ENCODE measurements at places on chromosomes 4 and X.

- no peak for DNase-seq
Measured at GRCh38 chr4:180156684-180157083, 2086.5 kb upstream of the TENM3 start.

GRCh38 chr4:15110120-15110571 lies 107.9 kb downstream of the CPEB2 start:
- DNase-seq, result no peak

- no peak for DNase-seq
Measured at GRCh38 chrX:63784902-63785707, at the start of gene ARHGEF9. ARHGEF9 (minus strand) TSS chrX:63785214; CDS start chrX:63785145, 69 bp downstream.

GRCh38 chrX:40570346-40571093 lies 10.2 kb upstream of the ATP6AP2 start:
- no peak for DNase-seq

DNA sequence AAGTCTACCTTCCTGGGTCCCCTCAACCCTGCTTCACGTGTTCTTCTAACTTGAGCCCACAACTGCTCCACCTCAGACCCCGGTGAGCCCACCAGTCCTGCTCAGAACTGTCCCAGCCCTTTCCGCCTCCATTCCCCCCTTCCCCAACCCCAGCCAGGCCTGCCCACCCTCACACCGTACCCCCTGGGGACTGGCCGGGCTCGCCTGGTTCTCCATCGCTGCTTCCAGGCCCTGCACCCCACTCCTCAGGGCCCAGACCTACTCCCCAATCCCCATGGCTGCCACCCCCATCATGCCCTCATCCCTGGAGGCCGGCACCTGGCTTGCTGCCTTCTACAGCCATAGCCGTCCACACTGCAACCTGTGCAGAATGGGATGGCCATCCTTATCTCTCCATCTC lies 23.4 kb downstream of the ADRA2C start:
- no peak for DNase-seq

- no peak for DNase-seq
Measured at GRCh38 chr4:45280121-45280520, 553.8 kb upstream of the GNPDA2 start.

- DNase-seq, result no peak
Measured at GRCh38 chr4:96677499-96677898, 837.6 kb downstream of the PDHA2 start.

- DNase-seq, result no peak
Measured at GRCh38 chr4:106766519-106766918, 269.6 kb downstream of the DKK2 start.

GRCh38 chrX:77493677-77494553 lies 46.7 kb downstream of the FGF16 start:
- no peak for DNase-seq

DNA sequence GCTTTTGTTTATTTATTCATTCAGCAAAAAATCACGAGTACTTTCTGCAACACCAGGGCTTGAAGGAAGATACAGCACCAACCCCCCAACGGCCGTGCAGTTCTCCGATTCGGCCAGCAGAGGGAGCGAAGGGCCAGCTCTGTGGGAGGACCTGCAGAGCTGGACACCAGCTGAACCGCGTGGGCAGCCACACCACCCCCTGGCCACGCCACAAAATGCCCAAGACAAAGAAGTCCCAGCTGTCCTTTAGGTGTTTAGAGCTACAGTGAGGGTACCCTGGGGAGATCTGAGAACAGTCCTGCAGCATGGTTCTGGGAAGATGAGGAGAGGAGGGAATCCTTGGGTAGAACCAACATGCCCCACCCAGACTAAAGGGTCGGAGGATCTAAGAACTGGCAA lies 83.1 kb downstream of the RELL1 start:
- DNase-seq, result peak; percentile 50

DNA sequence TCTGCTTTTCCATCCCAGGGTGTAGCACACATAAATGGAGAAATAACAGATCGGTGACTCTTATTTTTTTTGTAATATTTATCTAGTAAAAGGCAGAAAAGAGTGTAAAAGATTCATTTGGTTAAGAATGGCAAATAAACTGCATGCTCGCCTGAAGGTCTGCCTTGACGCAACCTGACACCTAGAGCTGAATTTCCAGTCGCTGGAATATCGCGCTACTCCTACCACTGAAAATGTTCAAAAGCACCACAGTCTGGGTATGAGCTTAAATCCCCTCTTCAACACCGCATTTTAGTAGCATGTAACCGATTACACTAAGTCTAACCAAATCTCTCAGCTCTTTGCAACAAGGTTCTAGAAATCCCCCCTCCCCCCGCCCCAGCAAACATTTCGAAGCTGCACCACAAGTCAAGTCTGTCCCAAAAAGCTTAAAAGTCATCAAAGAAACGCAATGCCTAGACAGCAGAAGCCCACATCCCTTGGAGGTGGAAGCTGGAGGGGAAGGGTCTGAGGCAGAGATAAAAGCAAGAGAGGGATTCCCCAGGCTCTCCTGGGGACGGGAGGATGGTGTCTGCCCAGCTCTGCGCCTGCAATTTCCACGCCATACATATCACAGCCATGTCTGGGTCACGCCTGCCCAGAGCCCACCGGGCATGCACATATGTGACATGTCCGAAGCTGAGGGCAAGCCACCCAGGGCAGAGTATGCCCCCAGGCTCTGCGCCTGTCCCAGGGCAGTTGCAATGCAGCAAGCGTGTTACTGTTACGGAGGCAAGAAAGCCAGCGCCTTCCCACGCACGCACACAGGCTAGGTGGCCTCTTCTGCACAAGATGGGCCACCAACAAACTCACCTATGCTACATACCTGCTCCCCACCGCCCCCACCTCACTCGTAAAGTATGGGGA lies 1.4 kb downstream of the FGF13 start:
- no peak for DNase-seq

DNA sequence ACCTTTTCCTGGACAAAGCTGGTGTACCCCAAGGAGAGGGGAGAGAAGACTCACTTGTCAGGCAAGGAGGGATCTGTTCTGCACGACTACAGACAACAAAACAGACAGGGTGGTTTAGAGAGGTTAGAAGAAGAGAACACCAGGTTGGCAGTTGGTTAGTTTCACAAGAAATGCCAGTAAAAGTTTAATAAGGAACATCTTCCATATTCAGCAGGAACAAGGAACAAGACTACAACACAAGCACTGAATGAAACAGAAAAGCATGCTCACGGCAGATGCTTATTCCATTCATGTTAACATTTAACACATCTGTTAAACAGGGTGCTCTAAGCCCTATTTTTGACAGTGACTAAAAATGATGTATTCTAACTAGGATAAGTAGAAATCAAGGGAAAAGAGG lies 158.2 kb downstream of the WDFY3 start:
- no peak for DNase-seq

DNA sequence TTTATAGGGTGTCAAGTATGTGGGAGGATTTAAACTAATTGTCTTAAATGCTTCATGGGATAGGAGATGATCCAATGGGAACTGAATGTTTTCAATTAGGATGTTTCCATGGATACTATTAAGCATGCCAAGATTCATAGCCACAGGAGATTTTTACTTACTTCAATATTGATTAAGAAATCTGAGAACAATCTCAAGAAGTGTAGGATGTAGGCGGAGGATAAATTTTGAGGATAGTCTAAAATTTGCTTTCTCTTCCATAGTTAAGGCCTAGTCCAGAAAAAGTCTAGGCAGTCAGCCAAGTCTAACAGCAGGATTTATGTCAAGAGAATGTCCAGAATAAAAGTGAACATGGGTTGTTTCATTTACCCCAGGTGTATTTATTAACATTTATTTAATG lies 32.8 kb downstream of the REPS2 start:
- DNase-seq, result no peak

- no peak for DNase-seq
Measured at GRCh38 chrX:130413415-130413814, 11.6 kb downstream of the RBMX2 start.

DNA sequence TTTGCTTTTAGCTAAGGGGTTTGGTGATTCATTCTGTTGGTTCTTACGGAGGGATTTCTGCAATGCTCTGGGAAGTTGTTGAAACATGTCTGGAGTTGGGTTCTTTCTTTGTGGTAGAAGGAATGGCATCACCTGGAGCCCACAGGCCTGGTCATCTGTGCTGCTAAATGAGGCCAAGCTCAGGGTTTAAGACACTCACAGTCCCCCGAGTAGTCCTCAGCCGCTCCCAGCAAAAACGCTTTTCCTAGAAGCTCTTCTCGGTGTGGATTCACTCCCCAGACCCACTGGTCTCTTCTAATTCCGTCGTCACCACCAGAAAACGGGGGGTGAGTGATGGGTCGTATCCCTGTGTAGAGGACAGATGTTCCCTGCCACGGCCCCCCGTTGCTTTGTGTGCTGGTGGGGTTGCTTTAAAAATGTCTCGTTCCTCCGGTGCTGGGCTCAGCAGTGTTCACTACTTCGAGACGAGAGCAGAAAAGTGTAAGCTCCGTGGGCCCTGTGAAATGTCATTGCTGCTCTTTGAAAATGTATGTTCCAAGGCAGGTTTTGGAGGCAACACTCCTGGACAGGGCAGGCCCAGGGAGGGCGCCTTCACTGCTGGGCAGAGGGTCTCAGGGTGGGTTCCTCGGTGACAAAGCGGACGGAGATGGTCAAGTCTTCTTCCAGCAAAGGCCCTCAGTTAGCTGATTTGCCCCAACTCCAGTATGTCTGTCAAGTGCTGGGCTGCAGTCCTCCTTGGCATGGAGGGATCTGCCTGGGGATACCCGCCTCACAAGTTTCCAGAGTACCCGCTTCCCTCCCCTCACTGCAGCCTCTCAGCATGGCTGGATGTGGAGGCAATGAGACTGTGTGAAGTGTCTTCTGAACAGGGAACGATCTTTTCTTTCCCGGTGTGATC lies 37.3 kb downstream of the PSAPL1 start:
- DNase-seq, result no peak

GRCh38 chrX:102694749-102695148 lies 17.5 kb upstream of the GPRASP2 start:
- no peak for DNase-seq

DNA sequence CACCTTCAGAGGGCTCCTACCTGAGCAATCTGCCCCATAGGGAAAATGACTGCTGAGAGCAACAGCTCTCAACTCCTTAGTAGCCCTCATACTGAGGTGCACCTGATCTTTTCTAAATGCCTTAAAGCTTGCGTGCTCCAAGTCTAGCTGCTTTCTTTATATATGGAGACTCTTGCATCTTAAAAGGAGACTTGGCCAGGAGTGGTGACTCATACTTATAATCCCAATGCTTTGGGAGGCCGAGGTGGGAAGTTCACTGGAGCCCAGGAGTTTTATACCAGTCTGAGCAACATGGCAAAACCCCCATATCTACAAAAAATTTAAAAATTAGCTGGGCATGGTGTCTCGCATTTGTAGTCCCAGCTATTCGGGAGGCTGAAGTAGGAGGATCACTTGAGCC lies 78.1 kb upstream of the TRIM2 start:
- no peak for DNase-seq

DNA sequence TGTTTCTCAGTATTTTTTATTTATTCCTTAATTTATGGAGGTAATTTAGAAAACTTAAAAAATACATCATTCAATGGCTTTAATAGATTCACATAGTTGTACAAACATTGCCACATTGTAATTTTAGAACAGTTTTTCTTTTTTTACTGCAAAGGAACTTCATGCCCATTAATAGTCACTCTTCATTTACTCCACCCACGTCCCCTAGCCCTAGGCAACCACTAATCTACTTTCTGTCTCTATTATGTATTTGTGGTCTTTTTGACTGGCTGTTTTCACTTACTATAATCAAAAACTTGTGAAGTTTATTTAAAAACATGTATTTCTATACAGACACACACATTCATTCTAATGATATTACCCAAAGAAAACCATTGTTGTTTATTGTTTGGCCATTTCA lies 664.8 kb downstream of the GRID2 start:
- no peak for DNase-seq

DNA sequence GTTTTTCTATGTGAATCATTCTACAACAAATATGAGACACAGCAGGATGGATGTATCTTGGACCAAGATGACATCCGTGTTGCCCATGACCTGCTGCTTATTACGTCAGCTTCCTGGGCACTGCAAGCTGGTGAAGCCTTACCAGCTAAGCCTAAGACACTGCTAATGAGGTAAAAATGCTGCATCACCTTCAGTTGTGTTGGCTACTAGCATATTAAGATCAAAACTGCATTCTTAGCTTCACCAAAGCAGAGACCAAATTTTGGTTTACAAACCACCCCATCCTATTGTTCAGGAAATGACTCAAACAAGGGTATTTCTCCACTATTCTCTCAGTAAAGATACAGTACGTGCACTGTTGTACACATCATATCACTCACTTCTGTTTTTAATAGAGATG lies 50.3 kb downstream of the MAML3 start:
- no peak for DNase-seq

DNA sequence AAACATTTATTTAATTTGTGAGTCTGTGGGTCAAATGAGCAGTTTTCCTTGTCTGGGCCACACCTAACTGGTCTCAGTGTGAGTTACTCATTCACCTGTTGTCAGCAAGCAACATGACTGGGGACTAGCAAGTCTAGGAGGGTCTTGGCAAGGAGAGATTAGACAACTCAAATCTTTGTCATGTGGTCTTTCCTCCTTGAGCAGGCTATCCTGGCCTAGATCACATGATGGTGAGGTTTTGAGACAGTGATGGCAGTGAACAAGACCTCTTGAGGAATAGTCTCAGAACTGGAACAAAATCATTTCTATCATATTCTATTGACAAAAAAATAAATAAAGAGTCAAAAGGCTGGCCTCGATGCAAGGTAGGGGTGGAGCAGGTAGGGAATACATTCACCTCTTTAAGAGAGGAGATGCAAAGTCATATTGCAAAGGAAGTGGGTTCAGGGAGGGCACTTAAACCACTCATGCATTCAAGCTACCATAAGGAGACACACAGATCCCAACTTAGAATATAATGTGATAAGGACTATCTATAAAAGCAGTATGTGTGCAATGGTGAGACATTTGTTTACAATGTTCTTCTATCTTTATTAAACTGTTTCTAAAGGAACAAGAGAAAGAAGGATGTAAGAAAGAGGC lies 135.7 kb downstream of the ZNF330 start:
- no peak for DNase-seq

DNA sequence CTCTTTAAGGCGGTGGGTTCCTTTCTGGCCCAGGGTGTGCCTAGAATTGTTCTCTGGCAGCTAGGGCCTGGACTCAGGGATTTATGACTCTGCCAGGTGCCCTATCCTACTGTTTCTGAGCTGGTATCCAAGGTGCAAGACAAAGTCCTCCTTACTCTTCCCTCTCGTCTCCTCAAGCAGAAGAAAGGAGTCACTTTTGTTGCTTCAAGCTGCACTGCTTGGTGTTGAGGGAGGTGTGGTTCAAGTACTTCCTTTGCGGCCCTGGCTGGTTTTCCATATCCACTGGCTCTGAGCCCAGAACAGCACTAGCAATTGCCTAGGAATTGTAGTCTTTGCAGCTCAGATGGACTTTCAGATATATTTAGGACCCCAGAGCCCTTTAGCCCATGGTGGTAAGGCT lies 39.3 kb downstream of the RTL3 start:
- DNase-seq, result no peak

GRCh38 chrX:112761242-112762207 lies 79.1 kb downstream of the AMOT start:
- no peak for DNase-seq

- DNase-seq, result no peak
Measured at GRCh38 chr4:86586160-86586572, 7.9 kb upstream of the PTPN13 start.

- DNase-seq, result no peak
Measured at GRCh38 chr4:126230269-126230668, 915.5 kb downstream of the FAT4 start.

All from activated T-helper 1 cell treated with Interleukin-2 at 50 U/mL for 16 hours (primary cell).